GM18507 (cell line): ENCODE measurements at places on chromosomes 3 and 15.

DNA sequence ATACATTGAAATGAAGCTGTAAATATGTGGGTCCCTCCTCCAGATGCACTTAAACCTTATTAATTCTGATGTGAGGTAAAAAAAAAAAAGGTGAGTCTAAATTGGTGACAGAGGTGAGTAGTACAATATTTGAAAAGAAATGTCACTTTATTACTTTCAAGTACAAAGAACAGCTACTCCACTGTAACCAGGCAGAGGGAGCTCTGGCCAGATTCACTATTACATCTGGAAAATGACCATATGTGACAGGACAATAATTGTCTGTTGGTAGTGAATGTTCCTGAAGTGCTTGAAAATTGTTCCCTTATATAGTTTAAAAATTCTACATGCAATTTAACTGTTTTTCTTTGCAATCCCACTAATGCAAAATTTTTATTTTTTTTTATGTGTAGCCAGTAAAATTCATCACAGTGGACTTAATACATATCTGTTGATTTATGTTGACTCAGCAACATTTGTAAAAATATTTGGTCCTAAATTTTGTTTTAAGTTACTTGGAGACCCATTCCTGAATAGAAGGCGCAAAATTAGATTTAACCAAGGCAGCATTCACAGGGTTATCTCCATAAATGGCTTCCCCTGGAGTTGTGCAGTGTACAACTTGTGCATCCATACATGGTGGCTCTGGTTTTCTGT lies 231.9 kb upstream of the TBC1D5 start:
- no peak for DNase-seq

- no peak for DNase-seq
These were observed 651 bp downstream of the UBA3 start for GRCh38 chr3:69079269-69080159.

DNA sequence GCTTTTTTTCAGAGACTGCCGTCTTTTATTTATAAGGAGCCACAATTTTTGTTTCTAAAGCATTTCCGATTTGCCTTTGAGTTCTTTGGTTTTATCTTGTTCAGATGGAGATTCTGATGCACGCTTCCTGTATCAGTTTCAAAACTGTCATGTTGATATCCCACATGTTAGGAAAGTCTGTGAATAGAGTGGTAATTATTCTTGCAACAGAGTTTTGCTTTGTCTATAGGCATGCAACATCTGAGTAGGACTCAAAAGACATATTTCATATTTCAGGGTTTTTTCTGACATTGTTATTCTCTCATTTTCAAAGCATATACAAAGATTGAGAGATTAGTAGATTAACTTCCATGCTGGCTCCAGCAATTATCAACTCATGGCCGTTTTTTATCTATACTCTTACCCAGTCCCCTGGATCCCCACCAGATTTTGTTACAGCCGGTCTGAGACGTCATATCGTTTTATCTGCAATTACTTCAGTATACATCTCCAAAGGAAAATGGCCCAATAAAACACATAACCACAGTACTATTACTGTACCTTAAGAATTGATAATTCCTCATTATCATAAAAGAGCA lies 22.4 kb downstream of the PAQR5 start:
- DNase-seq: no peak

DNA sequence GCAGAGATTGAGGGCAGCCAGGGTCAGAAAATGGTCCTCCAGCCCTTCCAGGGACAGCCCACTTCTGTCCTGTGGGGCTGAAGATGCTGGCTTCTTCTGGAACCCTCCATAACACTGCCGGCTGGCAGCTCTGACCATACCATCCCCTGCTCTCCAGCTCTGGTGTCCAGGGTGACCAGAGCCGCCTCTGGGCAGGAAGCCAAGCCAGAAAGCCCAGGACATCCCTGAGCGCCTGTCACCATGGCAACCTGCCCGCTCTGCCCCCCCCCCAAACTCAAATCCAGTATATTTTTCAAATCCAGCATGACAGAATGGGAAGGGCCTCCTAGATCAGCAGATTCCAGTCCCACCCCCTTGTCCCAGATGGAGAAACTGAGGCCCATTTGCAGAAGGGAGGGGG lies 420 bp upstream of the TMIE start:
- DNase-seq: no peak

DNA sequence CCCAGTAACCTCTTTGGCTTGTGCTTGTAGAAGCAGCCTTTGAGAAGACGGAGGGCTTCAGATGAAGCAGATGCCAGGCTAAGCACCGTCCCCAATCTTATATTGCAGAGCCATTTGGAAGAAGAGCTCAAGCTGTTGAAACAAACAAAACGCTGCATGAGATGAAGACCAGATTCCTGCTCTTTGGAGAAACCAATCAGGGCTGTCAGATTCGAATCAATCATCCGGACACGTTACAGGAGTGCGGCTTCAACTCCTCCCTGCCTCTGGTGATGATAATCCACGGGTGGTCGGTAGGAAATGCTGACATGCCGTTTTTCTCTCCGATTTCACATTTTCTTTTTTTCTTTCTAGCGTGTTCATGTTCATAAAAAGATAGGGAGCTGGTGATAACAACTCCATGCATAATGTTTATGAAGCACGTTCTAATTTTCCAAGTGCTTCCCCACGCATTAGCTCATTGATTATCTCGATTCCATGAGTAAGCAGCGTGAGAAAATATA lies 106.5 kb downstream of the LIPC start:
- DNase-seq: no peak

DNA sequence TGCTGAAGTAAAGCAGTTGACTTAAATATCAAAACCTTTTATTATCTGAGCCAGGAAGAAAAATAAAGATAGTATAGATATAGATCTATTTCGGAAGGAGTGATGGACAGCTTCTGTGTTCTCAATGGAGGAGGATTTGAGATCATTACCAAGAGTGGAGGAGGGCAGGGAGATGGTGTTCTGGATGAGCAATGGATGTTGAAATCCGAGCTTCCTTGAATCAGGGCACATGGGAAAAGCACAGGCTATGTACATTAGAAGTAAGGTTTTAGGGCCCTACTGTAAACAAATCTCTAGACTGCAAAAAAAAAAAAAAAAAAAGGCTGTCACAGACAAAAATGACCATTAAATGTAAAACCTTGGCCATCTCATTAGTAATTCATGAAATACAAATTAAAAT lies 43.2 kb downstream of the GTPBP8 start:
- no peak for DNase-seq

GRCh38 chr15:59741274-59741906 lies 52.3 kb upstream of the BNIP2 start:
- DNase-seq: no peak

DNA sequence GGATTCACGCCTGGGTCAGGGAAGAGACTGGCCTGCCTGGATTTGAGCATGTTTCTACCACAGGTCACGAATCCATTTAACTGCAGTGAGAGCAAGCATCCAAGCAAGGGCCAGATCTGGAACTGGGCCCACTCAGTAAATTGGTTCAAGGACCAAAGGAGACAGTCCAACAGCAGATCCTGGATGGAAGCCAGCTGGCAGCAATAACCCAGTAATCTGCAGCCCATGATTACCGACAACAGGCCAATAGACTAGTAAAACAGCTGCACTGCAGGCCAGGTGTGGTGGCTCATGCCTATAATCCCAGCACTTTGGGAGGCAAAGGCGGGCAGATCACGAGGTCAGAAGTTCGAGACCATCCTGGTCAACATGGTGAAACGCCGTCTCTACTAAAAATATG lies 11.8 kb downstream of the SAMD7 start:
- DNase-seq: no peak

DNA sequence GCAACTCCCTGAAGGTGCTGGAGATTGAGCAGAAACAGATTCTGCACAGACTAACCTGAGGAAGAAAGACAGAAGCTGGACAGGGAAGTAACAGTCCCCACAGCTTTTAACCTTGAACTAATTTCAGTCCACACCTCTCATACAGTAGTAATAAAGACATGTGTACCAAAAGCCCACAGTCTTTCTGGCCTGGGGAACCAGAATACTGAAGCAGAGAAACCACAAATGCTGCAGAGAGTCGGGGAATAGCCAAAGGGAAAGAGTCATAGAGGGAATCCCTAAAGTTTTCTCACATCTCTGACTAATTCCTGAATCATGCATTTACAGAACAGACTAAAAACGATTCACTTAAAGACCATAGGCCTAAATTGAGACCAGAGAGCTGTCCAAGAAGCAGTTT lies 503.4 kb upstream of the NECTIN3 start:
- no peak for DNase-seq

DNA sequence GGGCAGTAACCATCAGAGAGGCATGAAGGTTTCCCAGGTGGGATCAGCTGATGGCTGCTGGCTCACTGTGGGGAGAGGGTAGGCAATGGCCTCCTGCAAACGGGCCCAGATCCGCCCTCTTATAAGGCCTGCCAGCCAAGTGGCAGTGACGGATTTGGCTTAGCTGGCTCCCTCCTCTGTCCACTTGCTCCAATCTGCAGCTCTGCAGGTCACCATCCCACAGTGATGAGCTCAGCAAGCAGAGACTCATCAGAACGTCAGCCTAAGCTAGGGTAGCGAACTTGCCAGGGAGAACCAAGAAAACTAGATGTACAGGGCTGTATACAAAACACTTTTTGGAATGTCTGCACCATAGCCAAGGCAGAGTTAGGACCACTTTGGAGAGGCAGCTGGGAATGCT lies 62.8 kb upstream of the DCLK3 start:
- no peak for DNase-seq

DNA sequence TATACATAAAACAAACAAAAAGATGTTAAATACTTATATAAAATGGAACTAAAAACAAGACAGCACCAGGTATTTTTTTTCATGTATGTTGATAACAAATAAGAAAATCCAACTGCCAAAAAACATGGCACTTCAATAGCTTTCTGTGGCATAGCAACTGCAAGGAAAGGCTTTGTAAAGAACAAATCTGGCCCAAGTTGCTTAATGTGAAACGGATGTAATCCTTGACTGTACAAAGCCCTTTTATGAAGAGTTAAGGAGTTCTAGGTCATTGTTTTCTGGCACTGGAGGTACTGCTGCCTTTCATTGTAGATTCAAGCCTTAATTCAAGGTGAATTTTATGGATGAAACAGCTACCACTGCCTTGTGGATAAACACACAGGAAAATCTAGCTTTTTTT lies 68.8 kb upstream of the SLC12A8 start:
- no peak for DNase-seq

DNA sequence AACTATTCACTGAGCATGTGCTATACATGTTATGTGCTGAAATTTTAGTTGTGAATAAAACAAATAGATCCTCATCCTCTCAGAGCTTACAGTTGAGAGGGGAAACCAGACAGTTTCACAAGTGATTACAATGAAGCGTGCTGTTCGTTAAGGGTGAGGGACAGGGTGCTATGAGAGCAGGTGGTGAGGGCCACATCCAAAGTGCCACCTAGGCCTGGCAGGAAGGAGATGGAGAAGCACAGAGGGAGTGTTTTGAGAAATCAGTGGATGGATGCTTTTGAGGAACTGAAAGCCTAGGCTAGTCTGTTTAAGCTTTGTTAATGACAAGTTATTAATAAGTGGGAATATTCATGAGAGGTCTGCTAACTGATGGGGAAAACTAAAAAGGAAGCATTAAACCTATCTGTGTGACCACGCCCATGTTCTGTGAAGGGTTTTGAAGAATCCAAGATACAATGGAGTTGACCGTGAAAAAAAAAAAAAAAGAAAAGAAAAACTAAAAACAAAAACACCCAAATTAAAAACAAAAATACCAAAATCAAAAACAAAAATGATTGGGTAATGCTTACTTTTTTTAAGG lies 7.3 kb downstream of the MCTP2 start:
- DNase-seq: no peak

- DNase-seq: no peak
These were observed 84.6 kb downstream of the ZBTB20 start for GRCh38 chr3:115062412-115062956.

- DNase-seq: no peak
These were observed 260.3 kb upstream of the TPM1 start for GRCh38 chr15:62782071-62782841.

GRCh38 chr15:57356636-57357035 lies 19.7 kb upstream of the CGNL1 start:
- DNase-seq: no peak
